Cardiac muscle cell (in vitro differentiated cells and primary cell): ENCODE measurements at places on chromosomes 12 and 14.

DNA sequence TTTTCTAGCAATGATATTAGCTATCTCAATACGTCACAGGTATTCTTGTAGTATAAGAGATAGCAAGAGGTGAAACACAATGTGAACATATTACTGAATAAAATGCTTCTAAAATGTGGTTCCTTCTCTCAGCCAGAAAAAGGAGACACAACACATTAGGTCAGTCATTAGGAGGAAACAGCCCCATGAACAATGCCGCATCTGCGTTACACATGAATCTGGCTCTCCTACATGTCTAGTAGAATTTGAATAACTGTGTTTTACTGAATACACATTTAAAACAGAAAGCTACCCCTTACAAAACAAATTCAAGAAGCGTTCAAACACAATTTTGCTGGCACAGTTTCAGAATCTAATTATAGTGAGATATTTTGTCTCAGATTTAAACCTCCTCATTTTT, 51.6 kb downstream of the EFCAB11 start:
- H3K4me1 ChIP-seq, result no peaks in the 10 kb centered on the region
- no peak for DNase-seq
- H3K27ac ChIP-seq, result no peak overlapping the region
- H3K36me3 ChIP-seq, result no peaks in the 10 kb centered on the region

DNA sequence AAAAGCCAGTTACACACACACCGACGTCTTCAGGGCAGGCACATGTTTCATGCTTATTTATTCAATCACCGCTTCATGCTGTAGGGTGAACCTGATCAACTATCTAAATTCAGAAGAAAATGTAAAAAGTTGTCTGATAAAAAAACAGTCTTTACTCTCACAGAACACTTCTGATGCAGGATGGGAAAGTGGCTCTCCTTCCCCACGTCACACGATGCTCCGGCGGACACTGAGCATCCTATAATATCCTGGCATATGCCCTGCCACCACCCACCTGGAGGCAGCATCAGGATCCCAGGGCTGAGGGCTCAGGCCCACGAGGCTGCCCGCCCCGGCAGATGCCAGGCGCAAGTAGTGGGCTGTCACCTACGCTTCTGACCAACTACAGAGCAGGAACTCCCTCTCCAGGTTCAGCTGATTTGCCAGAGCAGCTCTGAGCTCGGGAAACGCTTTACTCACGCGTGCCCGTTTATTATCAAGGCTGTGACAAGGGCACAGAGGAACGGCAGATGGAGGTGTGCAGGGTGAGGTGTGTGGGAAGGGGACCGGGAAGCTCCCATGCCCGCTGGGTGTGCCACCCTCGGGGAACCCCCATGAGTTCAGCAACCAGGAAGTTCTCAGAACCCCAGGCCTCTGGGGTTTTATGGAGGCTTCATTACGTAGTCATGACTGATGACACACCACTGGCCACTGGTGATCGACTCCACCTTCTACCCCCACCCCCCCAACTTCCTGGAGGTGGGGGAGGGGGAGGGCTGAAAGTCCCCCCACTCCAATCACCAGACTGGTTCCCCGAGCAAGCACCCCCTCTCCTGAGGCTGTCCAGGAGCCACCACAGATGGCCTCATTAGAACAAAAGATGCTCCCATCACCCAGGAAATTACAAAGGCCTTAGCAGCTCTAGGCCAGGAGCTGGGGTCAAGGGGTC, 32.1 kb downstream of the SLC15A4 start:
- DNase-seq, result no peak
- no peak overlapping the region for H3K27ac ChIP-seq
- no peaks in the 10 kb centered on the region for H3K27me3 ChIP-seq
- peaks cover 30% of the 10 kb centered on the region for H3K36me3 ChIP-seq

DNA sequence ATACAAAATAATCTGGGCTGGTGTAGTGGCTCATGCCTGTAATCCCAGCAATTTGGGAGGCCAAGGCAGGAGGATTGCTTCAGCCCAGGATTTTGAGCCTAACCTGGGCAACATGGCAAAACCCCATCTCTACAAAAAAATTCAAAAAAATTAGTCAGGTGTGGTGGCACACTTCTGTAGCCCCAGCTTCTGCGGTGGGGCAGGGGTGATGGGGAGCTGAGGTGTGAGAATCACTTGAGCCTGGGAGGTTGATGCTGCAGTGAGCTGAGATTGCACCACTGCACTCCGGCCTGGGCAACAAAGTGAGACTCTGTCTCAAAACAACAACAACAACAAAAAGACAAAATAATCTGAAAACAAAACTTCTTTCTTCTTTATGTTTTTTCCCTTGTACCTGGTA, 66.0 kb downstream of the TC2N start:
- DNase-seq, result no peak
- no peaks in the 10 kb centered on the region for H3K36me3 ChIP-seq
- H3K27me3 ChIP-seq, result no peaks in the 10 kb centered on the region

DNA sequence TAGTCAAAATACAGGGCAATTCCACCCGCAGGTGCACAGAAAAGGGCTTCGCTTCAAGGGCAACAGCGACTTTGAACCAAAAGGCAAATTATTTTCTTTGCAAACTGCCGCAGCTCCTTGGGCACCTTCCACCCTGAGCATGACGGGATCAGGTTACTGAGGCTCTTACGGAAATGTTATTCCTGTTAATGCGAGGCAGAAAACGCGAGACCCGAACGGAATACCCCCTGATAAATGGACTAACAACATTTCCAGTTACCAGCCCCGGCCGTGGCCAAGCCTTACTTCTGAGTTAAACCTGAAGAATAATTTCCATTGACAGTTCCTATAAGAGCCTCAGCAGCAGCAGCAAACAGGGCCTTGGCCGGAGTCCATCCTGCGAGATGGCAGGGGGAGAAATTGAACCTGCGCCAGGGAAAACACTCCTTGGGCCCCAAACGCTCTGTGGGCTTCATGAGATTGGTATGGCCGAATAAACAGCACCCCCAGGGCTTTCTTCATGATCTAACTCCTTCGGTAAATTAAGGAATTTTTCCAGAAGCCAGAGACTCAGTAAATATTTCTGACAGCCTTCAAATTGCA, 70.0 kb upstream of the DICER1 start:
- no peaks in the 10 kb centered on the region for H3K36me3 ChIP-seq
- H3K4me1 ChIP-seq, result no peaks in the 10 kb centered on the region
- no peak overlapping the region for H3K27ac ChIP-seq
- H3K27me3 ChIP-seq, result peaks cover 17% of the 10 kb centered on the region
- H3K4me3 ChIP-seq, result no peak overlapping the region
- DNase-seq, result peak; percentile 27

DNA sequence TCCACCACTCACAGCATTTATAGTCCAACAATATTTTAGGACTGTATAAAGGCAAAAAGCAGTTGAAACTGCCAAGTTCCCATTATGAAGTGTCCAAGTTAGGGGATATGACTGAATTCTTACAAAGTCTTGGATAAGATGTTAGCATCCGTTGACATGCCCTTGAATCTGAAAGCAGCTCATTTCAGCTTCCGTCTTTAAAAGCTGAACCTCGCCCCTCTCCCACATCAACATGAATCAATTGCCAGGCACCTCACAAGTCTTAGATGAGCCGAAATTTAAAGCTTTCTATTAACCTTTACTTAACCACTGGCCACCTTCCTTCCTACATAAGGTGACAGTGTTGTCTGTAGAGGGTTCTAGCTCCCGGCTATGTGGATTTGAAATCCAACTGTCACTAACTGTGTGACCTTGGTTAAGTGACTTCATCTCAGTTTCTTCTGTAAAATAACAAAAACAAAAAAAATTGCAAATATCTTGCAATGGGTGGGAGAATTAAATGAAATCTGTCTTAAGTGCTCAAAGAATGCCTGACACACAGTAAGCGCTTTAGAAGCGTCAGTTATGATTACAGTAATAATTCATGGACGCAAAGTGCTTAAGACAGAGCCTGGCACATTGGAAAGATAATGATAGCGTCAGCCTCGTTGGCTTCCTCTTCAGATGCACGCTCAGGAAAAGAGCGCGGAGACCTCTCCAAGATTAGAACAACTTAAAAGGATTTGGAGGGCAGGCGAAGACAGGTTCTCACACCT, 1.2 kb downstream of the PPP1CC start:
- H3K36me3 ChIP-seq, result no peaks in the 10 kb centered on the region
- H3K27me3 ChIP-seq, result no peaks in the 10 kb centered on the region
- H3K4me3 ChIP-seq, result peak overlapping the region; percentile 96
- peaks cover 44% of the 10 kb centered on the region for H3K4me1 ChIP-seq

DNA sequence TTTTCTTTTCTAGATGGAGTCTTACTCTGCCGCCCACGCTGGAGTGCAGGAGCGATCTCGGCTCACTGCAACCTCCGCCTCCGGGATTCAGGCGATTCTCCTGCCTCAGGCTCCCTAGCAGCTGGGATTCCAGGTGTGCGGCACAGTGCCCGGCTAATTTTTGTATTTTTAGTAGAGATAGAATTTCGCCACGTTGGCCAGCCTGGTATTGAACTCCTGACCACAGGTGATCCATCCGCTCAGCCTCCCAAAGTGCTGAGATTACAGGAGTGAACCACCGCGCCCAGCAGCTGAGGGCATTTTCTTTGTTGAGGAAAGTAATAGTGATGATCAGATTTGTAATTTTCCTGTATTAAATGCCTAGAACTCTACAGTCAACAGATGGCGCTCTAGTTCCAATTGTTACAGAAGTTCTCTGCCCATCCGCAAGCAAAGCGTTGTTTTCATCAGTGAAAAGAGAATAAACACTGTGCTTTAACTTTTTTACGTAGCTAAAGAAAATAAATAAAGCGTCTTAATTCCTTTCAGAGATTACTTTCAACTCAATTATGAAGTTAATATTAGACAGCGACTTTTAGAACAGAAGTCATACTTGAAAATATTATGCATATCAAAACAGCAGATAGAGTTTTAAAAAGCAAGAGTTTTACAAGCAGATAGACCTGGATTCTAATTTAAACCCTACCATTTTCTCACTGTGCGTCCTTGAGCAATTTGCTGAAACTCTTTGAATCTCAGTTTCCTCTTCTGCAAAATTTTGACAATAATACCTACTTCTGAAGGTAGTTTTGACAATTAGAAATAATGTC, 335.1 kb downstream of the DUSP6 start:
- no peak overlapping the region for H3K4me3 ChIP-seq
- peak; percentile 83 for DNase-seq
- H3K27me3 ChIP-seq, result no peaks in the 10 kb centered on the region
- no peak overlapping the region for H3K27ac ChIP-seq
- no peaks in the 10 kb centered on the region for H3K4me1 ChIP-seq

- H3K36me3 ChIP-seq, result peaks cover 9% of the 10 kb centered on the region
- no peaks in the 10 kb centered on the region for H3K27me3 ChIP-seq
- no peak for DNase-seq
- peaks cover 6% of the 10 kb centered on the region for H3K4me1 ChIP-seq
- no peak overlapping the region for H3K4me3 ChIP-seq
- H3K27ac ChIP-seq, result no peak overlapping the region
These were observed 60.1 kb downstream of the KLHL28 start for GRCh38 chr14:44901696-44902095.

DNA sequence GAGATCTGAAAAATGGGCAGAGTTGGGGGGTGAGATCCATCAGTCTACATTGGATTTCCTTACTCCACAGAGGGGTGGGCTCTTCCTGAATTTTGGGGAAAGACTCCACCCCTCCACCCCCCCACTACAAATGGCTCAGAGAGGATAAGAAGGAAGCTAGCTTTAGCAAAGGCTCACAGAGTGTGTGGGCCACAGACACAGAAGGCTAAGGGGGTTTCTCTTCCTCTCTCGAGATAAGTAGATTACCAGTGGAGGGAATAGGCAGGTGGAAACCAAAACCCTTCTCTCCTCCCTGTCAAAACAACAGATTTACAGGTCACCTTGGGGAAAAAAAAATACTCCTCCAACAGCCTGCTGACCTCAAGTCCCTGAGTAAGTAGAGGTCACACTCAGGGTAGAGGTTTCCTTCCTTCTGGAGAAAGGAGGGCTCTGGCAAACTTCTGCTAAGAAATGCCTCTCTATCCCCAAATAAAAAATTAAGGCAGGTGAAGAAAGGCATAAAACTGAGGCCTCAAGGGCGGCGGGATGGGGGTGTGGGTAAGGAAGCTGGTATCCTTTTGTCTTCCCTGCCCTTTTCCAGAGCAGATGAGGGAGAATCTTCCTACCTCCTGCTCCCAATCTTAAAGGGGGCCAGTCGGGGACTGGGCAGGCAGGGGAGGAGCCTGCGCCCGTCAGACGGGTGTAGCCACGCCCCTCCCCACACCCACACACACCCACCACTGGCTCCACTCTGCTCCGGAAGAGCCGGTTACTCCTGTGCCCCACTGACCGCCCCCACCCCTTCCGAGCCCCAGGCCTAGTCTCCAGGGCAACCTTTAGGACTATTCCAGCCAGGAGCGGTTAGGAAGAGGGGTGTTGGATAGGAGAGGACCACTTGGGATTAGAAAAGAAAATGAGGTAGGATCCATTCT, 1.9 kb upstream of the BAZ2A start:
- no peaks in the 10 kb centered on the region for H3K27me3 ChIP-seq
- H3K4me1 ChIP-seq, result peaks cover 39% of the 10 kb centered on the region
- H3K4me3 ChIP-seq, result peak overlapping the region; percentile 6
- peak overlapping the region; percentile 69 for H3K27ac ChIP-seq
- peak; percentile 47 for DNase-seq

GRCh38 chr12:116515684-116516083, 43.5 kb upstream of the MAP1LC3B2 start:
- no peaks in the 10 kb centered on the region for H3K27me3 ChIP-seq
- H3K4me3 ChIP-seq, result no peak overlapping the region
- H3K4me1 ChIP-seq, result no peaks in the 10 kb centered on the region
- H3K36me3 ChIP-seq, result no peaks in the 10 kb centered on the region
- no peak overlapping the region for H3K27ac ChIP-seq
- no peak for DNase-seq

DNA sequence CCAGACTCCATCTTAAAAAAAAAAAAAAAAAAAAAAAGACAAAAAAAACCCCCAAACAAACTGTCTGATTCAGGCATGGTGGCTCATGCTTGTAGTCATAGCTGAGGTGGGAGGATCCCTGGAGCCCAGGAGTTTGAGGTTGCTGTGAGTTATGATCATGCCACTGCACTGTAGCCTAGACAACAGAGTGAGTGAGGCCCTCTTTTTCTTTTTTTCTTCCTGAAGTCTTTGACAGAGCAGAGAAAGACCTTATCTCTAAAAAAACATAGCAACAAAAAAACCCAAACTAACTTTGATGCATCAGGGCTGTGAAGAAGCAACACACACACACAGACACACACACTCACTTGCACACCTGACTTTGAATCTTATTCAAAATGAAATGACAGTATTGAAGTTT, 7.7 kb upstream of the AMN1 start:
- H3K27ac ChIP-seq, result no peak overlapping the region
- no peaks in the 10 kb centered on the region for H3K4me1 ChIP-seq
- H3K4me3 ChIP-seq, result no peak overlapping the region
- H3K36me3 ChIP-seq, result no peaks in the 10 kb centered on the region
- no peak for DNase-seq

GRCh38 chr14:61547186-61548069, 147.9 kb upstream of the HIF1A start:
- H3K27me3 ChIP-seq, result no peaks in the 10 kb centered on the region
- peaks cover 15% of the 10 kb centered on the region for H3K4me1 ChIP-seq
- peaks cover 22% of the 10 kb centered on the region for H3K36me3 ChIP-seq
- no peak overlapping the region for H3K27ac ChIP-seq

- no peaks in the 10 kb centered on the region for H3K27me3 ChIP-seq
- H3K36me3 ChIP-seq, result no peaks in the 10 kb centered on the region
- no peak overlapping the region for H3K4me3 ChIP-seq
- no peak overlapping the region for H3K27ac ChIP-seq
- no peak for DNase-seq
These were observed 43.9 kb upstream of the SYCP3 start for GRCh38 chr12:101783150-101783549.

GRCh38 chr12:123129621-123130020, 21.3 kb downstream of the PITPNM2 start:
- no peak for DNase-seq
- H3K36me3 ChIP-seq, result no peaks in the 10 kb centered on the region
- no peak overlapping the region for H3K4me3 ChIP-seq
- no peak overlapping the region for H3K27ac ChIP-seq
